Caco-2 (cell line): ENCODE measurements at places on chromosomes 6 and 20. TPM values are rescaled to one million over a fixed set of nuclear protein-coding genes. Genes with fewer than 3 reads are reported as not detected.

IYD gene
- 26.5 and 32.6 TPM in 2 replicates for total RNA-seq

OR2B2 gene
- not detected in 2 replicates for total RNA-seq

C20orf204 gene
- total RNA-seq: 3.2 and 3.3 TPM in 2 replicates

SLC22A7 gene
- total RNA-seq: not detected in 2 replicates

GRCh38 chr6:107806691-107807090, 17.4 kb downstream of the SCML4 start:
- no peak overlapping the region for H3K27ac ChIP-seq
- H3K4me3 ChIP-seq: no peak overlapping the region
- no peaks in the 10 kb centered on the region for H3K27me3 ChIP-seq
- H3K4me1 ChIP-seq: no peaks in the 10 kb centered on the region
- no peaks in the 10 kb centered on the region for H3K36me3 ChIP-seq

DNA sequence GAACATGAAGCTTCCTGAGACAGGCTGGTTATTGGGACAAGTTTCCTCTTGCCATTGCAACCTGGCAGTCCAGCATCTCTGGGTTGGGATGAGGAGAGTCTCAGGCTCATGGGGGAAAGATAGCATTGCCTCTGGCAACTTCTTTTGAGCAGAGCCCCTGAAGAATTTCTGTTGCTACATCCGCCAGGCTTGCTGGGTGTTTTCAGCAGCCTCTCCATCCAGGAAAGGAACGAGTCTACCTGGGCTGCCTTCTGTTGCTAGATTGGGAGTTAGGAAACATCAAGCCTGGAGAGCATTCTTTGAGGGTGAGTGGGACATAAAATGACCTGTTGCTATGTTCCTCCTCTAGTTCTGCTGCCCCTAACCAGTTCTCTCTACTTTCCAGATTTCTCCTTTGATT, 313.5 kb downstream of the RFPL4B start:
- H3K27me3 ChIP-seq: no peaks in the 10 kb centered on the region
- DNase-seq: no peak
- no peak overlapping the region for H3K4me3 ChIP-seq
- H3K36me3 ChIP-seq: no peaks in the 10 kb centered on the region

- DNase-seq: no peak
- H3K36me3 ChIP-seq: no peaks in the 10 kb centered on the region
- no peaks in the 10 kb centered on the region for H3K4me1 ChIP-seq
- no peaks in the 10 kb centered on the region for H3K27me3 ChIP-seq
- H3K4me3 ChIP-seq: no peak overlapping the region
- no peak overlapping the region for H3K27ac ChIP-seq
These were observed 126.9 kb downstream of the KCNQ5 start for GRCh38 chr6:72748759-72749158.

DNA sequence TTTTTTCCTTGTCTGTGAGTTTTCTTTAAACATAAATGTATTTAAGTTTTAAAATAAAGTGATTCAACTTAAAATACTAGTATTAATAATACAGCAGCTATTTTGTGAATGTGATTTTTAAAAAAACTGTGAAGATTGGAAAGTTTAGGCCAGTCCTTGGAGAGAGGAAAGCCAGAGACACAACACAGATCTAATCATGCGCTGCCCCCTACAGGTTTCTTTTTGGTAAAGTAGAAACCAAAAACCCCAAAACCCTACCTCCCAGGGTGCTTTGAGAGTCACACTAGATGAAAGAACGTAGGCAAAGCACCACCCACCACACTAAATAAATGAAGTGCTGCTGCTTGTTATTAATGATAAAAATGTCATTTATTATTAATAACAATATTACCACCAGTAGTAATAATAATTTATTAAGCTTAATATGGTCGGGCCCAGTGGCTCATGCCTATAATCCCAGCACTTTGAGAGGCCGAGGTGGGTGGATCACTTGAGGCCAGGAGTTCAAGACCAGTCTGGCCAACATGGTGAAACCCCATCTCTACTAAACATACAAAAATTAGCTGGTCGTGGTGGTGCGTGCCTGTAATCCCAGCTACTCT, 33.7 kb downstream of the SLC9A8 start:
- peak; percentile 71 for DNase-seq
- no peak overlapping the region for H3K4me3 ChIP-seq
- no peak overlapping the region for H3K27ac ChIP-seq
- no peaks in the 10 kb centered on the region for H3K4me1 ChIP-seq
- no peaks in the 10 kb centered on the region for H3K27me3 ChIP-seq

GRCh38 chr6:116866281-116866871, 10.7 kb upstream of the RFX6 start:
- no peak for DNase-seq
- no peaks in the 10 kb centered on the region for H3K4me1 ChIP-seq
- H3K27me3 ChIP-seq: no peaks in the 10 kb centered on the region
- H3K27ac ChIP-seq: no peak overlapping the region
- H3K4me3 ChIP-seq: no peak overlapping the region
- H3K36me3 ChIP-seq: no peaks in the 10 kb centered on the region

DNA sequence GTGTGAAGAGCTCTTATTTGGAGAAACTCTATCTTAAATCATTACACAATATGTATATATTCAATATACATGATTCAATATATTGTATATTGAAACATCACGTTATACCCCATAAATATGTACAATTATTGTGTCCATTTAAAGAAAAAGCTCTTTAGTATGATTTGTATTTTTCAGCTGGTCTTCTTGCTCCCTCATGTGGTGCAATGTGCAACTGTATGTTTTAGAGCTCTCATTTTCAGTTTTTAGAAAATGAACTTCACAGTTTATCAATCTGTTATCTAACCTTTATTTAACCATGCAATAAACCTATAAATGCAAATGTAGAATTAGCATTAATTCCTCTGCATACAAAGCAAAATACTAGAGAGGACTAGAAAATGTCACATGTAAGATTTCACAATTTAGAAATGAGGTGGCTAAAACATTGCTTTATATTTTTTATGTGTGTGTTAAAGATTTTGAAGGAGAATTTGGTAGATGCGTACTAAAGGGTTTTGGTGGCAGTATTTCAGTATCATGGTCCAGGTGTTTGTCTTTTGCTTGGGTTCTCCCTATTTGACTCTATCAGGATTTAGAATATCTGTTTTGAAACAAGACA, 167.1 kb downstream of the PHF3 start:
- no peaks in the 10 kb centered on the region for H3K27me3 ChIP-seq
- H3K4me3 ChIP-seq: no peak overlapping the region
- no peak overlapping the region for H3K27ac ChIP-seq
- H3K36me3 ChIP-seq: no peaks in the 10 kb centered on the region
- 0 out of 2 replicates have a peak, but pooled peaks cover 4% of the 10 kb centered on the region for H3K4me1 ChIP-seq
